ENCODE measurements at places on chromosomes 6 and 20. TPM values are rescaled to one million over a fixed set of nuclear protein-coding genes. Genes with fewer than 3 reads are reported as not detected.

Gene CASS4
- 0.50 TPM for polyA plus RNA-seq

DNA sequence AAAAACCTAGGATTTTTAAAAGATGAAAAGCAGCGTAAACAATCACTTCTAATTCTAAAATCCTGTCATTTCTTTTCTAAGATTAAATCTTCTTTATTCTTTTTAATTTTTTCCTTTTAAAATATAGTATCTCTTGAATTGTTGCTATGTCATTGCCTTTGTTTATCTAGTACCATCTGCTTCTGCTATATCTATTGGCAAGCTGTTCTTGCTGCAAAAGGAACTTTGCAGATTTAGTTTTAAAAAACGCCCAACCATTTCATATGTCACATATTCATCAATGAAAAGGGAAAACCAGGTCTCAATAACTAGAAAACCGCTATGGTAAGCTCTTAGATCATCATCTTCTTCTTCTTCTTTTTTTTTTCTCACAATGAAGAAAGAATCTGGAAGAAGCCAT is 11.5 kb upstream of the EEF1A1 start:
- DNase-seq, result no peak

DNA sequence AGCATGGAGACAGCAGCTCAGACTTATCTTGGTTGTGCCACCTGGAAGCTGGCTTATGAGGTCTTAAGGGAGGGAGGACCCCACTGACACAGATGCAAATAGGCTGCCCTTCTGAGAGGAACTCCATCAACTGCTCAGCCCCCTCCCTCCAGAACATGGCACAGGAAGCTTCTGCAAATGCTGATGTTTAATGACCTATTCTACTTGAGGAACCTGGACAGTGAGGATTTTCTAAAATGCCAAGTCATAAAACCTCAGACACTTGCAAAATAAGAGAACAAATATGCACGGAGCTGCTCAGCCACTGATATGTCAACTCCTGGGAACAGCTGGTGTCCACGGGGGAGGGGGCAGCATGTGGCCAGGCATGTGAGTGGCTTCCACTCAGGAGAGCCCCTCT is 3.5 kb downstream of the CST9 start:
- DNase-seq, result no peak

DNA sequence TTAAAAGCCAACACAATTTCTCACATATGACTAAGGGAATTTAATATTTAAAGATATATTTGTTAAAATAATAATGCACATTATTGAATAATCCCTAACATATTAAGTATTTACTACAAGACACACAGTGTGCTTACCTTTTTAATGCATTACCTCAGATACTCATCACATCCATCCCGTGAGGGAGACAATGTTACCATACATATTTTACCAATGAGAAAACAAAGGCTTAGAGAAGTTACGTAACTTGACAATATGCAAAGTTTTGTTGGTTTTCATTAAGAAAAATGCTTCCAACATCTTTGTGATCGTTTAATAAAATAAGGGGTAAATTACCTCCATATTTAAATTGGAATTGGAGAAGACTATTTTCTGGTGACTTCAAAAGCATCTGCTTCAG is 4.3 kb downstream of the IFNGR1 start:
- no peak for DNase-seq

DNA sequence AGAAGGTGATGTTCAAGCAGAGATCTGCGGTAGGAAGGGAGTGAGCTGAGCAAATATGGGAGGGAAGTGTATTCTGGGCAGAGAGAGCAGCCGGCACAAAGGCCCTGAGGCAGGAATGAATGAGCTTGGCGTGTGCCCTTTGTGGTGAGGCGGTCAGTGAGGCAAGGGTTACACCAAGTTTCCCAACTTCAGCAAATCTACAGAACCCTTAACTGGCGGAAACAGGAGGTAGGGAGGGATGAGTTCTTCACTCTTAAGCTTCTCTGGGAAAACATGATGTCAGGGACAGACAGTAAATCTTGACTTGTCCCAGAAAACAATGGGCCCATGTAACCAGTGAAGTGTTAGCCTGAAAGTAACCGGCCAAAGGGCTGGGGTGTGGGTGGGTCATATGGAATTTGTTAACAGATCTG is 97.1 kb upstream of the PTPN1 start:
- no peak for DNase-seq

Gene CNR1
- 1.1 TPM for polyA plus RNA-seq

- no peak for DNase-seq
These were observed 230.1 kb downstream of the SYNDIG1 start for GRCh38 chr20:24699321-24700165.

GRCh38 chr6:81962198-81962597 is 209.7 kb upstream of the TENT5A start:
- DNase-seq, result no peak

Measured in hepatocyte (in vitro differentiated cells).